Stimulated activated CD4-positive, alpha-beta T cell treated with anti-CD3 and anti-CD28 coated beads, Interleukin-12 subunit alpha, Interleukin-12 subunit beta, amount 100 ng/mL, for 4 hours (primary cell): ENCODE measurements at places on chromosomes 5 and 9.

- DNase-seq, result no peak
Observed at GRCh38 chr9:95754533-95755420, 120.7 kb upstream of the ERCC6L2 start.

- no peak for DNase-seq
Observed at GRCh38 chr5:82445726-82446335, 167.7 kb upstream of the RPS23 start.

DNA sequence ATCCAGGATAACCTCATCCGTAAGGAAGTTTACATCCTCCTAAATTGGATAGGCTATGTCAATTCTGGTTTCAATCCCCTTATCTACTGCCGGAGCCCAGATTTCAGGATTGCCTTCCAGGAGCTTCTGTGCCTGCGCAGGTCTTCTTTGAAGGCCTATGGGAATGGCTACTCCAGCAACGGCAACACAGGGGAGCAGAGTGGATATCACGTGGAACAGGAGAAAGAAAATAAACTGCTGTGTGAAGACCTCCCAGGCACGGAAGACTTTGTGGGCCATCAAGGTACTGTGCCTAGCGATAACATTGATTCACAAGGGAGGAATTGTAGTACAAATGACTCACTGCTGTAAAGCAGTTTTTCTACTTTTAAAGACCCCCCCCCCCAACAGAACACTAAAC lies 1.3 kb downstream of the ADRB2 start:
- no peak for DNase-seq

- no peak for DNase-seq
Observed at GRCh38 chr5:62460578-62460983, 48.0 kb downstream of the IPO11 start.

GRCh38 chr5:3481175-3481574 lies 114.5 kb upstream of the IRX1 start:
- no peak for DNase-seq
